ENCODE measurements at places on chromosomes 2 and 18. TPM values are rescaled to one million over a fixed set of nuclear protein-coding genes. Genes with fewer than 3 reads are reported as not detected.

Gene PRKRA
- 45.4 TPM for total RNA-seq

Gene PCARE
- 0.51 TPM for total RNA-seq

Gene FARP2
- 15.0 TPM for total RNA-seq

Gene REG1B
- not detected for total RNA-seq

All from Right ventricle myocardium inferior (tissue), 1 donor.